ENCODE measurements at places on chromosomes 4 and X.

DNA sequence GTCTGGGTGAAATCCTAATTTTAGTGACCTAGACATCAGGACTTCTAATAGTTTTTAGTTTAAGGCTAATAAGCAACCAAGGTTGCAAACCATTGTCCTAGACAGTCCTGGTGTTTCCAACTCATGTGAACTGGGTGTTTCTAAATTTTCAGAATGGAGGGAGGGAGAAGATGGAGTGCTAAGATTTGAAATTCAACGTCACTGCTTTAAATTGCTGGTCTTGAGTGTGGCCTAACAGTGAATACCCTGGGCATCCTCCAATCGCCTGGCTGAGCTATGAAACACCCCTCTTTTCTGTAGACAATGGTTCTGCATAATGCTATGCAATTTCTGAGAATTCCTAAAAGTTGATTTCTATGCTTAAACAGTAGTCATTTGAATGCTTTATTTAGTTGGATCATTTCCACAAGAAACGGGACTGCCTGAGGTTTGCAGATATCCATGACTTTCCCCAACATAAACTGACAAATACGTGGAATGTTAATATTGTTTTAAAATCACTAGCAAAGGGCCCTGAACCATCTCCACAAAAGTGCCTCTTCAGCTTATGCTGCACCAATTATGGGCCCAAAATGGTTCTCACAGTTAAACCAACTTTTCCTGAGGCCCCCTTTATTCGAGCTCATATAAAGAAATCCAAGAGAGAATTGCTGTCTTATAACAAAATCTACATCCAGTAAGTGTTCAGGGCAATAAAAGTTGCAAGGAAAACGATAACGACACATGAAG lies 1.1 kb downstream of the FBXL5 start:
- DNase-seq: no peak

DNA sequence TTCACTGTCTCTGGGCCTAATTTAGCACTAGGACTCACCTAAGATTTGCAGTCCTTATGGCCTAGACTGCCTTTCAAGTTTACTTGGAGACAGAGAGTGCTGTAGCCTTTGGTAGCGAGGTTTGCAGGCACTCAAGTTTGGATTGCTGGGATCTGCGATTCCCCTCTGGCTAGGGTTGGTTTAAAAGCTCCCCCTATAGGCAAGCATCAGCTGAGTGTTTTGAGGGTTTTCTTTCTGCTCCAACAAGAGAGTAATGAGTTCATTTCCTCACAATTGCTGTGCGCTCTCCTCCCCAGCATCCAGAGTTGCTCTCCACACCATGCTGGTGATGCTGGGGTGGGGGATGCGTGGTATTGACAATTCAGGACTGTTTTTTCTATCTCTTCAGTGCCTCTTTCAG lies 206.9 kb downstream of the GLUD2 start:
- no peak for DNase-seq

GRCh38 chr4:80072228-80072743 lies 743 bp downstream of the ANTXR2 start:
- peak; percentile 67 for DNase-seq

GRCh38 chr4:123547216-123548165 lies 150.9 kb downstream of the SPRY1 start:
- DNase-seq: no peak

DNA sequence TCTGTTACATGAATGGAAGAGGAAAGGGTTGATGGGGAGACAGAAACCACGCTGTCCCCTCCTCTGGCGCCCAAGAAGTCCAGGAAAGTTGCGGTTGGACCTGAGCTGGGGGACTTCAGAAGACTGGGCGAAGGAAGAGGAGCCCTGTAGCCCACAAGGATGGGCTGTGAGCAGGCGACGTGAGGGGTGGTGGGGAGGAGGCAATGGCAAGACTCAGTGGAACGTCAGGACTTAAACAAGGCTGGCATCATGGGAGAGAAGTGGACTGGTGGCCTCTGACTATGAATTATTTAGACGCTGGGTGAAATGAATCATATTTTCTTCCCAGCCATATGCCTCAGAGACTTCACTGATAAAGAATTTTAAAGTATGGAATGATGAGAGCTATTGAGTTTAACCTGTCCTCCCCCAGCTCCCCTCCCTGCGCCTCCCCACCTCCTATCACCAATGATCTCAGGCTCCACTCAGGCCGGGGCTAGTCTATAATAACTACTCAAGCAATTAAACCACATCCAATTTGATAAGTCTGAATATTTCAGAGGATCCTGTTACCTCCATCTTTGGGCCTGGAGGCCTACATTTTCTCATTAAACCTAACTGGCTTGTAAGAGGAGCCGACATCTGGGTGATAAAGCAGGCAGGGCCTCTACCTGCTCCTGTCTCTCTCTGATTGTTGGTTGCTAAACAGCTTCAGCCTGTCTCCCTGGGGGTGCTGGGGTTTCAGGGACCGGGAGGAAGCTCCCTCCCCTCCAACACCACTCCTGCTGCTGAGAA lies 63.6 kb downstream of the SMIM20 start:
- DNase-seq: no peak

DNA sequence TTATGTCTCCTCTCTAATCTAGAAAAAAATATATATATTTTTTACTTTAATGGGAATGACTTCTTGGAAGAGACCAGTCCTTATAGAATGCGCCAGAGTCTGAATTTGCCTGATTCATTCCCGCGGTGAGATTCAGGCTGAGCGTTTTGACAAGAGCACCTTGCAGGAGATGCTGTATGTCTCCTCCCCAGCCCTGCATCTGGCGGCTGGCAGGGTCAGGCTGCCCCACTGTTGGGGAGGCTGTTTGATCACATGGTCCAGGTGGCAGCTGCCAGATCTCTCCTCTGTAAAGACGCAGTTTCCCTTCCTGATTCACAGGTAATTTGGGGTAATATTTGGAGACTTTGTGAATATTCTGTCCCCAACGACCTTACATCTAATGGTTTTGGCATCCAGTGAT lies 9.7 kb downstream of the PDZD4 start:
- no peak for DNase-seq

DNA sequence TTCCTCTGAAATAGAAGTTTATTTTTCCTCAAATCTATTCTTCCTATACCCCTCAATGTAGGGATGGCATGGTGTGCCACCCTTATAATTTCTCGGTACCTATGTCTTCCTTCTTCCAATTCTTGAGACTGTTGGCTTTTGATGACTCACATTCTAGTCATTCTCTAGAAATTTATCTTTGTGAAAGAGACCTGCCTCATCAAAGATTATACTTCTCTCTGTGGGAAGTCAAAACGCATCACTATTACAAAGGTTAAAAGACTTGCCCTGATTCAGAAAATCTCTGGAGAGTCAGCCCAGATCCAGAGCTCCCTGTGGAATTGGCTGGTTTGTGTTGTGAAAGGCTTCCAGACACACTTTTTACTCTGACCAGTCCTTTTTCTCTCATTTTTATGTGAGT lies 65.9 kb upstream of the FSTL5 start:
- no peak for DNase-seq

- DNase-seq: no peak
These were observed 214.6 kb upstream of the GALNT7 start for GRCh38 chr4:172953896-172954568.

- peak; percentile 10 for DNase-seq
These were observed 57.2 kb upstream of the BEX4 start for GRCh38 chrX:103157496-103158316.

DNA sequence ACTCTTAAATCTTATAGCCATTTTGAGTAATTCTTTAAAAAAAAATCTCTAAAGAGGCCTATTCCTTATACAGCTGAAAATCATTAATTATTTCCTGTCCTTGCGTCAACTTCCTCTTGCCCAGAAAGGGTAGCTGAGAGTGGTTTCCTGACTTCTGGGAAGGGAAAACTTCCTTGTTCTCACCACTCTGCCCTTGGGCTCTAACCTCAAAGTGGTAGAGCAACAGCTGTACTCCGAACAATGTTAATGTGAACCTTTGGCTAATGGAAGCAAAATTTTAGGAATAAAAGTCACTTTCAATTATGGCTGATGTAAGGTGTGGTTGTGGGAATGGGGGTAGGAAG lies 15.3 kb downstream of the KLHL2 start:
- DNase-seq: no peak

- no peak for DNase-seq
These were observed 890.8 kb downstream of the TRIML1 start for GRCh38 chr4:189029976-189030504.

GRCh38 chrX:96982161-96982560 lies 98.5 kb downstream of the RPA4 start:
- no peak for DNase-seq

GRCh38 chrX:36983831-36984230 lies 24.3 kb upstream of the FAM47C start:
- DNase-seq: no peak

GRCh38 chr4:105135785-105136184 lies 10.9 kb upstream of the TET2 start:
- DNase-seq: no peak

DNA sequence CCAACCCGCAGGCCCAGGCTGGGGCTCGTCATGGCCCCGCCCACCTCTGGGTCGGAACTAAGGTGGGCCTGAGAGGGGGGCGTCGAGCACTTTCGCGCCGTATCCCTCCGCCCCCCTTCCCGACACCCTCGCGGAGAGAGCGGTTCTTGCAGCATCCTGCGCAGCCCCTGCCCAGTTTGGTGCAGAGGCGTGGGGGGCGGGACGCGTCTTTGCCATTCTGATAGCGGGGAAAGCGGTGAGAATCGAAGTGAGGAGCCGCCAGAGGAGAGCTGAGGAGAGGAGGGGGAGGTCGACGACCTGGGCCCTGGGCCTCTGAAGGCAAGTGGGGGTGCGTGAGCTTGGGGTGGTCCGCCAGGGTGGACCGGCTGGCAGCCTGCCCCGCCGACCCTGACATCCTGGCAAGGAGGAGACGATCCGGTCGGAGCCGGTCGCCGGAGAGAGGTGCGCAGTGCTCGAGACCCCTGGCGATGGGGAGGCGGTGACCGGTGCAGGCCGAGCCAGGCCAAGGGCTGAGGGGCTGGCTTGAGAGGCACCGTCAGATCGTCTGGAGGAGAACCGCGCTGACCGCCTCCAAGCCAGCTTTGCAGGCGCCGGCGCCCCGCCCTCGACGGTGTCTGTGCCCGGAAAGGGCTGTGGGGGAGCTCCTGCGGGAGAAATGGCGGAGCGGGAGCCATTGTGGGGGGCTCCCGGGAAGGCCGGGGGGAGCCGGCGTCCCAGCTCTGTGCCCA lies 25.5 kb downstream of the GPRASP3 start:
- peak; percentile 34 for DNase-seq

- peak; percentile 20 for DNase-seq
These were observed 5.2 kb downstream of the TMEM164 start for GRCh38 chrX:110008011-110008635.

DNA sequence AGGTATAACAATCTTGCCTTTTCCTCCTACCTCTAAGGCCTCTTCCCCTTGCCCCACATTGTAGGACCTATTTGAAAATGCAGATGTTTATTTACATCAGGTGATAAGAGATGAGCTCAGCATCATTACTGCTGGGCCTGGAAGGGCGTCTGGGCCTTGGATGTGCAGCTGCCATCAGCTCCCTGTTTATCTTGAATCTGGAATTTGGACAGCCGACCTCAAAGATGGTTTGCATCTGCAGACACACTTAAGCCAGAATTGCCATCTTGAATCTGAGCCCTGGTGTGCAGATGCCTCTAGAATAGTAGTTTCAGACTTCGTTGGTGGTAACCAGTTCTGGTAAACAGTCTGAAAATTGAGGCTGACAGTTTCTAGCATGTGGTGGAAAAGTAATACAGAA lies 59.0 kb downstream of the FAM193A start:
- DNase-seq: no peak

- no peak for DNase-seq
These were observed 6.5 kb upstream of the GJB1 start for GRCh38 chrX:71216485-71216884.

- DNase-seq: no peak
These were observed 73.2 kb downstream of the SLC34A2 start for GRCh38 chr4:25728886-25729285.

DNA sequence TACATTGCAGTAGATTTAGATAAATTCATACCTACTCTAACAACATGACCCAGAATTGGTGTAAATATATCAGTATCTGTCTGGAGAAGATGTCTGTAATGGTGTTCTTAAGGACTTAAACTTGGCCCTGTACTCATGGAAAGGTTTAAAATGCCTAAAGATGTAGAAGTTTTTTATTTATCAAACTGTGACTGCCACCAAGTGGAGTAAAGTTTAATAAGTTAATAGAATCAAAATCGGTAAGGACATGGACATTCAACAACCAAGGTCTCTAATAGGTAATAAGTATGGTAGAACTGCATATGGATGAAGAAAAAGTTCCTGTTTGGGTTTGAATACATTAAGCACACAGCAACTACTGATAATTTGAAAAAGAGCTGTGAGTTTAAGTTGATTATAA lies 474.0 kb upstream of the NDST3 start:
- DNase-seq: no peak

- no peak for DNase-seq
These were observed 5.5 kb upstream of the OPRPN start for GRCh38 chr4:70392057-70392776.

- no peak for DNase-seq
These were observed 104.5 kb downstream of the APOOL start for GRCh38 chrX:85108165-85108564.

DNA sequence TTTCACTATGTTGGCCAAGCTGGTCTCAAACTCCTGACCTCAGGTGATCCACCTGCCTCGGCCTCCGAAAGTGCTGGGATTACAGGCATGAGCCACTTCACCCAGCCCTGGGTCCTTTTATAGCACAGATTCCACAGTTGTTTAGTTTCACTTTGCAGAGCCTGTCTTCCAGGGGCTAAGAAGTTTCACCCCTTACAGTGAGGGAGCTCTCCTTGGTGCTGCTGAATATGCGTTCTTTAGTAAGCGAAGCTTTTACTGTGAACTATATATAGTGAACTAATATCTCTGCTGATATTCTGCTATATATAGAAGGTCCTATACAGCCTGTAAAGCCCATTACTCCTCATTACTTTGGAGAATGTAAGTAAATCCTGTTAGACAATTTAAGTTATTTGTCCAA lies 4.2 kb downstream of the TCEAL6 start:
- DNase-seq: no peak

DNA sequence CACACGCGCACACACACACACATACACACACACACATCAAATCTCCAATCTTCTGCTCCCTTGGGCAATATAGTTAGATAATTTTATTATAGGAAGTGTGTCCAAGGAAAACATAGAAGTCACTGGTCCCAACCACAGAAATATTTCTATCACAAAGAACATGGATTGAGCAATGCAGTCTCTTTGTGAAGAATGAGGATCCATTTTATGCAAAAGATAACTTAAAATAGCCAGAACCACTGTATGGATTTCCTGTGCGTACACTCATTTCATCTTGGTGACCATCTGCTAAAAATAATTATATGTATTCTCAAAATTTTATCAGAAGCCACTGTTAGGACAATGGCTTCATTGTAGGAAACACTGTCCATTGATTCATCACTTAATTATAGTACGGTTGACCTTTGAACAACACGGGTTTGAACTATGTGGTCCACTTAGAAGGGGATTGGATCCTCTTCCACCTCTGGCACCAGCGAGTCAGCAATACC lies 169.6 kb upstream of the MXRA5 start:
- DNase-seq: no peak

DNA sequence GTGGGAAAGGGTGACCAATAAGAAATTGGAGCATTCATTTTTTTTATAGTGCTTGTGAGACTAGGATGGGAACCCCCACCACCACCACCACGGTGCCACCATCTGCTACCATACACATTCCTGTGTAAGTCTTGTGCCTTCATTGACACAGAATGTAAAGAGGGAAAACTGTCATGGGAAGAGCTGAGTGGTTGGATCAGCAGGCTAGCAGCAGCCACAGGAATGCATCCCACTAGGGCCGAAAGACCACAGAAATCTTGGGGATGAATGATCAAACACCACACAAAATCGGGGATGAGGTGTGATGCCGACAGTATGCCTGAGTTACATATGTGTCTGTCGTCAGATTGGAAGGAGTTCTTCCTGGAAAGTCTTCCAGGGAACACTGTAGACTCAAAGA lies 69.2 kb downstream of the SRPX start:
- DNase-seq: no peak

Measured in WERI-Rb-1 (cell line).